ENCODE measurements at places on chromosomes 4 and X.

DNA sequence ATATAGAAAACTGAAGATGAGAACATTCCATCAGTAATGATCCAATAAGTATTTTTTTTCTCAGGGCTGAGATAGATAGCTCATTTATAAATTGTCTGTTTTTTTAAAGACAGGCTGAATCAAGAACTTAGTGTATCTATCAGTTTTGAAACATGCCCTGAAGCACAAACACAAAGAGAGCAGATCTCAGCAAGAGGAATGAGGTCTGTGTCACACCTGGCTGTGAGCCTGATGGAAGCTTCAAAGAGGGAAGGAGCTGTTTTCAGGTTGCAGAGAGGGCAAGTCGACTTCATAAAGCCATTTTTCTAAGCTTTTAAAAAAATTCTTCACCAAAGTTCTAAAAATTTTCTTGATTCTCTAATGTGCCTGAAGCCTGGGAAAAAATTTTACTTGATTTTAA lies 434.9 kb downstream of the PDGFC start:
- DNase-seq = no peak

GRCh38 chrX:44011506-44011905 lies 38.3 kb upstream of the NDP start:
- DNase-seq = no peak

DNA sequence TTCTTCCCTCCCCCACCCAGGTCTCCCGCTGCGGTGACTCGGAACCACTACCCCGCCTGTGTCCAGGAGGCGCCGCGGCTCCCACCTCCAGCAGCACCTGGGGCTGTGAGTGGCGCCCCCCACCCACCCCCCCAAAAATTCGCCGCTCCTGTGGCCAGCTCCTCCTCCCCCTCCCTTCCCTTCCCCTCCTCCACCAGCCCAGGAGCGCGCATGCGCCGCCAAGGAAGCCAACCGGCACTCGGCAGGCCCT lies 278 bp downstream of the CLOCK start:
- no peak for DNase-seq

- no peak for DNase-seq
Measured at GRCh38 chr4:76307660-76308014, 1.1 kb downstream of the STBD1 start.

GRCh38 chr4:123807866-123808265 lies 411.3 kb downstream of the SPRY1 start:
- DNase-seq = peak; percentile 51

GRCh38 chr4:138680989-138681604 lies 334.5 kb upstream of the NOCT start:
- peak; percentile 52 for DNase-seq

DNA sequence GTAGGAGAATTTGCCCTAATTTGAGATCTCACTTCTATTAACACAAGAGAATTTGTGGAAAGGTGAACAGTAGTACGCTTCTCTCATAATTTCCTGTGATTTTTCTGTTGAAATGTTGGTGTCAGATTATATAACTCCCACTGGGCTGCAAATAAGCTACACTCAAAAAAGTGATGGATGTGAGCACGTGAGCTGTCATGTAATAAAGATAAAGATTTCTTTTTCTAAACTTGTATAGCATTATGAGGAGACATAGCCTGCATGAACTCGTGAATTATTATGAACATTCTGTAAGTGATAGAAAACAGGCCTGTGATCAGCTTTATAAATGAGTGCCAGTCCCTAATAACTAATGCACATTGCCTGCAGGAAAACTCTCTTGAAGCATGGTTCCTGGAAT lies 356.6 kb upstream of the ACTRT1 start:
- DNase-seq = no peak

DNA sequence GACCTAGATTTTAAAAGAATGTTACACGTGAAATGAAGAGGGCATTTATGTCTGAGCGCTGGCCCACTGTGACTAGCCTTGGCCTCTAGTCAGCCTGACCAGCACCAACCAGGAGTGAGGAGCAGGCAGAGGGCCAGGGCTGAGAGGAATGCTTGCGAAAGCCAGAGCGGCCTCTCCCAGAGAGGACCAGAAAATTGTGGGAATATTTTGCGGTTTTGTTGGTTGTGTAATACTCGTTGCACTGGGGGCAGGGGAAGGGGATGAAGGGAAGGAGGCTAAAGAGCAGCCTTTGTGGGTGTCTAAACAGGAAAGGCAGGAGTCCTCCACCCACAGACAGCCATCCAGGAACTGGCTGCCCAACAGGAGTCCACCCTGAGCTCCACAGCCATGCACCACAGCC lies 3.8 kb downstream of the GABRE start:
- DNase-seq = no peak

GRCh38 chr4:38279650-38280322 lies 319.6 kb downstream of the PTTG2 start:
- no peak for DNase-seq

- no peak for DNase-seq
Measured at GRCh38 chr4:78207951-78208350, 150.8 kb downstream of the FRAS1 start.

DNA sequence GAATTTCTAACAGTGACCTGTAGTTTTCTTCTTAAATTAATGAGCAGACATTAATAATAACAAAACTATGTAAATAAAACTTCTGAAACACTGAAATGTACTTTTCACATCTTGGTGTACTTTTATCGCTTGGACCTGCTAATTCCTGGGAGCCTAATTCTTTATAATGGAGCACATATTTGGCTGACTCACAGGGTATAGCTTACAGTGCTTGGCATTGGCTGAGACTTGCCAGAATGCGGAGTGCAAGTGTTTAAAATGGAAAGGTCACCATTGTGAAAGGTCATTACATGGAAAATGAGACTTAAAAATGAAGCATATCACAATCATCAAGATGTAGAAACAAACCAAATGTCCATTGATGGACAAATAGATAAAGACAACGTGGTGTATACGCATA lies 137.3 kb upstream of the PDLIM3 start:
- no peak for DNase-seq

DNA sequence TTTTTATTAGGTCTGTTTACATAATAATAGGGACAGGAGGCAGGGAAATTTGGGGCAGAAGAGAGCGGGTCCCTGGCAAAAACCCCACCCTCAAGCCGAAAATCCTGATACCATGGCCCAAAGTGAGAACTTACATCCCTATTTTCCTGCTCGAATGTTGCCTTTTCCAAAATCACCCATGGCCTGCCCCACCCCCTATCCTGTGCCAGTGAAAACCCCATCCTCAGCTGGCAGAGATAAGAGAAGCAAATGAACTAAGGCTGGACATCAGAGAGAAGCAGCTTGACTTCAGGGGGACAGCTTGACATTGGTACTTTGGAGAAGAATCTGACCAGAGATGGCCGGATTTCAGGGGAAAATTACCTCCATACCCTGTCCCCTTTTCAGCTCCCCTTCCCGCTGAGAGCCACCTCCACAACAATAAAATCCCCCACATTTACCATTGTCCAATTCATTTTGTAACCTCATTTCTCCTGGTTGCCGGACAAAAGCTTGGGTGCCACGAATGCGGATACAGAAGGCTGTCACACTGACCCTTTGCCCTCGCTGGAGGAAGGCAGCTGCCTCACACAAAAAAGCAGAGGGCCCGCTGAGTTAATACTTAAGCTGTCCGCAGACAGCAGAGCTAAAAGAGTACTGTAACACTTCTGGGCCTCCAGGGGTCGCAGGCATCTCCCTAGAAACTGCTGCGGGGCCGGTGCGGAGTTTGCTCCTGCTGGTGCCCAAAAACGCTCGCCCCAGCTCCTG lies 196.2 kb downstream of the SNCA start:
- DNase-seq = no peak

GRCh38 chrX:24341795-24342194 lies 18.6 kb upstream of the SUPT20HL1 start:
- DNase-seq = no peak

DNA sequence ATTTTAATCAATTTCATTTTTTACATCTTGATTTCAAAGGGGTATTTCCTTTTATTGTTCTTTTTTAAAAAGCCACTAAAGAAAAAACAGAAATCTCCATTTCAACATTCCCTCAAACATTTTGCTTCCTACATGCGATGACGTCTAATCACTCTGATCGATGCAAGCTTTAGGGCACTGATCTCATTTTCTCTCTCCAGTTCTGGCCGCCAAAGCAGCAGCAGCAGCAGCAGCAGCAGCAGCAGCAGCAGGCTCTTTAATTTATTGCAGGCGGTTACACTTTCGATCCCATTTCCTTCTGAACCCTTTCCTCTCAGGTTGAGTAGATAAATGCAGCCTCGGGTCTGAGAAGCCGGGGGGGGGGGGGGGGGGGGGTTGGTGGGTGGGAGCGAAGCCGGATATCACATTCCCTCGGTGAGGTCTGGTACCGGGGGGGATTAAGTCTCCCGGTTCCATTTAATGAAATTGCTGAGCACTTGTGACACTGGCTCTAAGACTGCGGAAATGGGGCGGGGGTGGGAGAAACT lies 3.4 kb upstream of the PCDH7 start:
- no peak for DNase-seq

DNA sequence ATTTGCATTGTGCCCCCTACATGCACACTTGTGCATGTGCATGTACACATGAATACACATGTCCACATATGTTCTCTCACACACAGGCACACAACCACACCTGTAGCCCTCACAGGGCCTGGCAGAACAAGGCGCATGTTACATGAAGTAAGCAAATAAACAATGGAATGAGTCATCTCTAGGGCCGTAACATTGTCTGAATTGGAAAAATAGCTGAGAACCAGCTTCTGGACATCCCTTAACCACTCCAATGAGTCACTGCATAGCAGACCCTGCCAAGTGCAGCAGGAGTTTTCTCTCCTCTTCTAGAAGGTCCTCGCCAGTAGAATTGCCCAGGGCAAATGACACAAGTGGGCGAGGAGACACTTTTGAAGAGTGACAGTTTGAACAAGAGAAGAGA lies 66.1 kb downstream of the MAGEA10 start:
- DNase-seq = no peak

GRCh38 chrX:134512566-134512965 lies 52.6 kb downstream of the HPRT1 start:
- peak; percentile 13 for DNase-seq

DNA sequence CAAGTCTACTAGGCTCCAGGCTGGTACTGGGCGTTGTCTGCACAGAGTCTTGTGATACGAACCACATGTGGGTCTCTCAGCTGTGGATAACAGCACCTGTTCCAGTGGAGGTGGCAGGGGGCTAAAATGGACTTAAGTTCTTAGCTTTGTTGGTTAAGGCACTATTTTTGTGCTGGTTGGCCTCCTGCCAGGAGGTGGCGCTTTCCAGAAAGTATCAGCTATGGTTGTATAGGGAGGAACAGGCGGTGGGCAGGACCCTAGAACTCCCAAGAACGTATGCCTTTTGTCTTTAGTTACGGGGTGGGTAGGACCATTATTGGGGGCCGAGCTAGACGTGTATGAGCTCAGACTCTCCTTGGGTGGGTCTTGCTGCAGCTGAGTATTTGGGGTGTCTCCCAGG lies 1138.4 kb downstream of the PCDH19 start:
- no peak for DNase-seq

DNA sequence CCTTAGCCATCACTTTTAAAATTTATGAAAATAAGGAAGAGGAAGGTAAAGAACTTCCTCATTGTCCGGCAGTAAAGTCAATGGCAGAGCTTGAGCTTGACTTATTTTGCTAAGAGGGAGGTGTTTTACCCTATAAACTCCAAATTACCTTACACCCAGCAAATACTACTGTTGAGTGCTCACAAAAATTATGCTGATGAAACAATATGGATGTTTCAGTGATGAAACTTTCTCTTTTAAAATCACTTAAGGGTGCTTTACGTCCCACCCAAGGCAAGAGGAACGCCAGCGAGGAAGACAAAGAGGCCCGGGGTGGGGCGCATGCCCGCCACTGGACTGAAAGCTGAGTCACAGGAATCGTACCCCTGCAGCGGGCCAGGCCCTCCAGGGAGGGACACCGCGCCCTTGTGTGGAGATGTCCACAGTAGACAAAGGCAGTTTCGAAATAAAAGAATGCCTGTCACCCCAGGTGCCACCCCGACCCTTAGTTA lies 560 bp upstream of the TMSB4X start:
- no peak for DNase-seq

- peak; percentile 1 for DNase-seq
Measured at GRCh38 chrX:155864655-155865054, 16.5 kb upstream of the VAMP7 start.

DNA sequence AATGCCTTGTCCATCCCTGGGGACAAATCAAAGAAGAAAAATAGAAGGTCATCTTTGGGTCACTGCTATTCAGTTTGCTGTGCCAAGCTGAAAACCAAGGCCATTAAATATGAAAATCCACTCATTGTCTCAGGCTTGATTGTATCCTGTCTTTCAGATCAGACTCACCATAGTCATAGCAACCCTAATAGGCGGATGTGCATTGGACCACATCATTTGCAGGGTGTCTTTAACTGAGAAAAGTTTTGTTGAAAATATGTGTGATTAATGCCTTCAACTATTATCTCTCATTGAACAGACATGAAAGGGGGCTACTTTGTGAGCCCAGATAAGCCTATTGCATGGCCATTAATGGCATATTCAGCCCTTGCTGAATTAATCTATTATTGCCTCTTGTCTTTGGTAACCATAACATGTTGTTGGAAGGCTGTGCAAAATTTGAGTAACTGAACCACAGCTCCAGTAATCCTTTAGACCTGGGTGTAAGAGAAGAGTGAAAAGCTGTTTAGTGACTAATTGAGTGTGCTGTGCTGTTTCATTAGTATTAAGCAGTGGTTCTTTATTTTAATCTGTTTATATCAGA lies 453.6 kb upstream of the EPHA5 start:
- no peak for DNase-seq

DNA sequence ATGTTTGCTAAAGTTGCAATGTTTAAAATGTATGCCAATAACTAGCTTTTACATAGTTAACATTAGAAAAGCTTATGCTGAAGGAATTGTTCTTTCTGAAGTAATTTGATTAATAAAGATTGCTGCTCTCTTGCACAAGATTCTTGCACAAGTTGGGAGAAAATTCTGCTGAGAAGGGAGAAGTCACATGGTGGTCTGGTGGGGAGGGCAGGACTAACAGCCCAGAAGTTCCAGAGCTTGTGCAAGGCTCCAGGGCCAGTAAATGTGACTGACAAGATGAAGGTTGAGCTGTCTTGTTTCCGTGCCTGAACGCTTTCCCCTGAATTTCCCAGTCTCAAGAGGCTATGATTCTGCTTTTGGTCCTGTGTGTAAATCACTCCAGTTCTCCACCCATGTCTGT lies 112.9 kb upstream of the VCX start:
- DNase-seq = no peak

DNA sequence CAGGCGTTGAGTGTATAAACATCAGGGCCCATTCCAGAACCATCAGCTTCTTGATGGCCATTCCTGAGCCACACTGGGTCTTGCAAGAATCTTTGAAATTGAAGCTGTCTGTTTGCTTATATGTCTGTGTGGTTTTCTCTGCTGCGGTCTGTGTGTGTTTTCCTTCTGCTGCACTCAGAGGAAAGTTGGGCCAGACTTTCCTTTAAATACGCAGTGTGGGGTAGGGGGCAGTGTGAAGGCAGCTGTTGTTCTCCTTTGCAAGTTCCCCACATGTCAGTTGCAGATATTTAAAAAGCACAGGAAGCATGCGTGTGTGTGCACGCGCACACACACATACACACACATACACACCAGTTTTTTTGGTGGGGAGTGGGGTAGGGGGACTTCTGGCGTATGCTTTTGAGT lies 32.1 kb downstream of the CCKAR start:
- no peak for DNase-seq
